NCI-H2081 treated with DMSO at 0.1 percent for 48 hours (cell line): ENCODE measurements at places on chromosomes 7 and 10.

GRCh38 chr10:43231523-43232078 lies 35.3 kb downstream of the RASGEF1A start:
- no peak for DNase-seq

DNA sequence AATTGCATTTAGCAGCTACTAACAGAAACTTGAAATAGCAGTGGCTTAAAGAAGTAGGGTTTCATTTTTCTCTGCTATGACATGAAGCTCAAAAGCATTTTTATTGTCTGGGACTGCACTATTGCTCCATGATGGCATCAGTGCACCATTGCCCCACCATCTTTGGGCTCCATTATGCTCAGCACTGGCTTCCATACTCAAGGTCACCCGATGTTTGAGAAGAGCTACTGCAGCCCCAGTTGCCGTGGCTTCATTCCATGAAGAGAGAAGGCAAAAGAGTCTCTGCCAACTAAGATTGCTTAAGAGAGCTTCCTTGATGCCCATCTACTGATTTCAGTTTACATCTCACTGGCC lies 192.2 kb upstream of the LRGUK start:
- no peak for DNase-seq

GRCh38 chr7:132049462-132050304 lies 493.3 kb upstream of the PODXL start:
- DNase-seq: no peak

DNA sequence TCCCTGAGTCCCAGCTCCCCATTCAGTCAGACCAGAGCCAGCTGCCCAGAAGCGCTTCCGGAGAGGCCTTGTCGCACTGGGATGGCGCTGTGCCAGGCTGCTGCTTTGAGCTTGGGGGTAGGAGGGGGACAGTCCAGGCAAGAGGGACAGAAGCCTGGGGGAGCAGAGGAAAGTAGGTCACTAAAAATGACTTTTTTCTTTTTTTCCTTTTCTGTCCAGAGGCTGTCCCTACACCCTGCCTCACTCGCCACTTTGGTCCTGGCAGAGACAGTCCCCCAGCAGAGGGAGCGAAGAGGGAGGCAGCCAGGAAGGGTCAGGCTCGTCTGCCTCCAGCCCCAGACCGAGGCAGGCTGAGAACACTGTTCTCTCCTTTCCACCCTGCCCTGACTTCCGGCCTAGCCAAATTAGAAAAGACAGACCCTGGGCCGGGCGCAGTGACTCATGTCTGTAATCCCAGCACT lies 15.8 kb upstream of the TRIM8 start:
- no peak for DNase-seq

DNA sequence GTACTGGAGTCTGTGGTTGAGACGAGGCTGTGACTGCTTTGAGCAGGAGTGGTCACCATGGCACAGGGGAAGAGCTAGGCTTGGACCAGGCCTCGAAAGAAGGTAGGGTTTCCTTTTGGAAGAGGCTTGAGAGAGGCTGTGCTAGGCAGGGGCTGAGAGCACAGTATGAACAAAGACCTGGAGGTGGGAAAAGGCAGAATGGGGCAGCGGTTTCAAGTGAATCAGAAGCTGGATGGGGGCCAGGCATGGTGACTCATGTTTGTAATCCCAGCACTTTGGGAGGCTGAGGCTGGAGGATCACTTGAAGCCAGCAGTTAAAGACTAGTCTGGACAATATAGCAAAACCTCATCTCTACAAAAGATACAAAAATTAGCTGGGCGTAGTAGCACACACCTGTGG lies 65.9 kb downstream of the CLIP2 start:
- DNase-seq: no peak

DNA sequence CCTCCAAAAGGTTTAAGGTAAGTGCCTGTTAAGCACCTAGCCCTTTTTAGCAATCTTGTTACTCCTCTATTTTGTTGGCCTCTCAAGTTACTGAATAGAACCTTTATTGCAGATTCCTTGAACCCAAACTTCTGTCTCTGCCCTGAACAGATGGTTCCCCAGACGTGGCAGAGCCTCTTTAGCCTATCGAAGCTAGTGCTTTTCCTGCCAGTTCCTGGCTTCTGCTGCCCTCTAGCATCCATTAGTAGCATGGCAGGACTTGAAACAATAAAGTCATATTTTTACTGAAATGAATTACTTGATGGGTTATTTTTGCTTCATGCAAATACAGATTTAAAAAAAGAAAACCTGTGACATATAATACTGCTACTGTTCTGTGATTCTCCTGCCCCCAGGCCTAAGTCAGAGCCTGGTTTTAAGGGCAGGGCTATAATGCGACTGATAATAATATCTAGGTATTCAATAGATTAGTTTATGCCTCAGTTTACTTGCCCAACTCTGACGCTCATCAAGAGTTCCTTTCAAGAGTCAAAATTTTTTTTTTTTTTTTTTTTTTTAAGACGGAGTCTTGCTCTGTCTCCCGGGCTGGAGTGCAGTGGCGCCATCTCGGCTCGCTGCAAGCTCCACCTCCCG lies 84.3 kb upstream of the PHF14 start:
- peak; percentile 6 for DNase-seq

- no peak for DNase-seq
Observed at GRCh38 chr10:7520507-7521485, 110.0 kb upstream of the SFMBT2 start.

DNA sequence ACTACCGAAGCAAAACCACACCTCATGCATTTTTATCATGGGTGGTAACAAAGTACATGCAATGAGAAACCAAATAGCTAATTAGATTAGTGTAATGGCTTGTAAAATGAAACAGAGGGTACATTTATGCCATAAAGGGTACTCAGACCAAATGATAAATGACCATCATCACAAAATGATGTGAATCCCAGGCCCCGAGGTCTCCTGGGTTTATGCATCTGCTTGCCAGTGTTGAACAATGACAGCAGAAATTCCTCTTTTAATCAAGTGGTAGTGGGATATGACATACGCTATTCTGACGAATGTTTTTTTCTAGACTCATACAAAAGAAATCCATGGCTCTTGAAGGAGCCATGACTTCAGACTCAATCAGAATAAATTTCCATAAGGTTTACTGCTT lies 249.5 kb upstream of the SLC26A5 start:
- DNase-seq: no peak

DNA sequence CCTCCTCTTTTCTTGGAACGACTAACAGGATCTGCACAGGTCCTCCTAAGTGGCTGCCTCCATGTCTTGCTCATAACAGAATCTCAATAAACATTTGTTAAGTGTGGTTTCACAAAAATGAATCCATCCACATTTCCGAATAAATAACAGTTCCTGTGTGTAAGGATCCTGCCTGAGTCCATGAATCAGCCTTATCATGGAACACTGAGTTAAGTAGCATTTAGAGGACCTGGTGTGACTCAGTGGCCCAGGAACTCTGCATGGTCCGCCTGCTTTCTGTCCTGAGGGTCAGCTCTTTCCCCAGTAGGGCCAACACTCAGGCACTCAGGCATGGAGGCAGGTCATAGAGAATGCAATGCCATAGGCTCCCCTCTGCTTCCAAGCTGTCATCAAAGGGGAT lies 15.8 kb upstream of the C10orf90 start:
- DNase-seq: no peak

- no peak for DNase-seq
Observed at GRCh38 chr10:13099144-13099665, 758 bp upstream of the OPTN start.

DNA sequence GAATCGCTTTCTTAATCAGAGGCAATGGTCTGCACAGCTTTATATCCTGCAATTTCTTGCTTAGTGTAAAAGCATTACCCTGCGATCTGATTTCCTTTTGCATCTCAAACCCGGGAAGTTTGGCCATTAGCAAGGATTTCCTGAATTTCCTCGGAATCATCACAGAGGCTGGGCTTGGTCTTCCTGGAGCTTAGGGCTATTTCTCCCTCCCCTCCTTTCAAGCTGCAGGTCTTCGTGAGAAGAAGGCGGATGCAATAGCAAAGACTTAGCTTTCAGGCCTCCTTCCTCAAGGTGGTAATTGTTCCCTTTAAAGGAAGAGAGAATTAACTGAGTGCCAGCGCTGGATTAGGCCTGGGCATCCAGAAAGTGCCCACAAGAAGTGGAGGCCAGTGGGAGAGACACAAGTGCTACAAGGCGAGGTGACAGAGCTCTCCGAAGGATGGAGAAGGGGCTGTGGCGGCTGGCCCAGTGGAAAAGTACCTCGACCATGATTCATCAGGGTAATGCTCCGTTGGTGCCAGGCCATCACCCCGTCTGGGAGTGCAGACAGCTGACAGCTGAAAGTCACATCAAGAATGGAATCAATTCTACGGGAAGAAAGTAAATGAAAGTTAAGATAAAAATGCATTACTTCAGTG lies 4.0 kb upstream of the ARMS2 start:
- no peak for DNase-seq

DNA sequence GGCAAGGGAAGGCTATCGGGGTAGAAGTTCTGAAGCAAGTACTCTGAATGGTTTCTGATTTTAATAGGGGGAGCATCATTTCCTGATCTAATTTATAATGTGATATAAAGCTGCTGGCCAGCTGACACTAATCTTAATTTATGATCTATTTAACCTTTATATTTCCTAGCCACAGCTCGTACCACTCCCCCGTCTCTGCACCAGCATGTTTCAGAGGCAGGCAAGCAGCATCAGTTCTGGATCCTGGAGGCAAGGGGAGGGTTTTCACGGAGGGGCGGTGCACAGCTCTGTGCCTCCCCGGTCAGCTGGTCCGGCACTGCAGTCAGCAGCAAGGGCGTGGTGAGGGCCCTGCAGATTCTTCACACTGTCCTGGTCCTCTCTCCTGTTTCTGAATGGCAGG lies 30.0 kb downstream of the MGMT start:
- DNase-seq: no peak

- no peak for DNase-seq
Observed at GRCh38 chr7:37068902-37069301, 344.6 kb upstream of the AOAH start.

DNA sequence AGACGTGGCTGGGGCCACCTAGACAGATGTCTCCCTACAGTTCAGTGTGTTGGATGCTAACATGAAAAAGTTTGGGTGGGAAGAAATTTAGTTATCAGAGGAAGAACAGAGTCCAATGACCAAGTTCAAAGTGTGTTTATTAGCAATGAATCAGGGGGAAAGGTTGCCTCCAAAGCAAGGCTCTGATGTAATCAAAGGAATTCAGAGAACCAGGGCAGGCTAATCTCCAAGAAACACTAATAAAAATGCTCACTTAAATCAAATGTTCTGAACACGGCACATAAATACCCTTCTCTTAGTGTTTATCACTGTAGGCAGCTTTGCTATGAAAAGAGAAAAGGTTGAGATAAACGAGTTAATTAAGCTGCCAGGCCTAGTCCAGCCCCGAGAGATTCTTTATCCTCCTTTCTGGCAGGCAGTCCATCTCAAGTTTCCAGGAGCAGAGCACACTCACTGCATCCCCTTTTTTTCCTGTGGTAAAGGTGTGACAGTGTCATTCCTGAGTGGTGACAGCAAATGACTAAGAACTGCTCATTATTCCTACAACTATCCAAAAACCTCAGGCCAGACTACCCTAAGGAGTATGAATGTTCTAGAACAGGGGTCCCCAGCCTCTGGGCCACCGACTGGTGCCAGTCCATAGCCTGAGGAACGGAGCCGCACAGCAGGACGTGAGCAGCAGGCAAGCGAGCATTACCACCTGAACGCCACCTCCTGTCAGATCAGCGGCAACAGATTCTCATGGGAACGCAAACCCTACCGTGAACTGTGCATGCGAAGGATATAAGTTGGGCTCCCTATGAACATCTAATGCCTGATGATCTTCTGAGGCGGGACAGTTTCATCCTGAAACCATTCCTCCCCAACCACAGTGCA lies 66.9 kb upstream of the FHIP2A start:
- no peak for DNase-seq

- DNase-seq: no peak
Observed at GRCh38 chr10:34743814-34744213, 71.3 kb downstream of the PARD3 start.
